NCI-H1092 treated with DMSO at 0.1 percent for 48 hours (cell line): ENCODE measurements at places on chromosomes 16 and 17.

- no peak for DNase-seq
Observed at GRCh38 chr16:85767531-85767930, 16.6 kb upstream of the C16orf74 start.

- no peak for DNase-seq
Observed at GRCh38 chr16:12422233-12422632, 381.5 kb downstream of the CPPED1 start.

GRCh38 chr16:704047-704446 lies 1.6 kb downstream of the FBXL16 start:
- DNase-seq, result no peak

DNA sequence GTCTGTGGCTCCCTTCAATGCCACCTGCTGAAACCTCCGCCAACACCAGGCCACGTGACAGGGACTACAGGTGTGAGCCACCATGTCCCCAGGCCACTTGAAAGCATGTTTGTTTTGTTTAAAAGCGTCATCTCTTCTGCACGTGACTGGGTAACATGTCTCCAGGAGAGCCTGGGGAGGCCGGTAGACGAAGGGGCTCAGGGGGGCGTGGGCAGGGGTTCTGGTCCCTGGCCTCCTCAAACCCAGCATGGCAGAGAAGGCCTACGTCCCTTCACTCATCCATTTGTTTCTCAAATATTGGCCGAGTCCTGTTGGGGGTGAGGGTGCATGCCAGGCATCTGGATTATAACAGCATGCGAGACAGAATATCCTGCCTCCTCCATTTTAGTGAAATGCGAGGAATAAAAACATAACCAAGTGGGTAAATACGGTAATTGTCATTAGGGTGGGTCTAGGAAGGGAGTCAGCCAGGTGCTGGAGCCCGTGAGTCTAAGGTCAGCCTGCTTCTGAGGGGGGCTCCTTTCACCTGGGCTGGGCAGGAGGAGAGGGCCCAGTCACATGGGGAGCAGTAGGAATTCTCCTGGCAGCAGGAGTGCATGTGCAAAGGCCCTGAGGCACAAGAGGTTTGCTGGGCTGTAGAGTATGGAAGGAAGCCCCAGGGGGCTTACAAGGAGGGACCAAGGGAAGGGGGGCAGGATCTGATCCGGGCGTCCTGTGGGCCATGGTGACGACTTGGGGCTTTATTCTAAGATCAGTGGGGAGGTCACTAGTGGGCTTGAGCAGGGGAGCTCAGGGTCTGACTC lies 26.8 kb upstream of the CIBAR2 start:
- peak; percentile 16 for DNase-seq

DNA sequence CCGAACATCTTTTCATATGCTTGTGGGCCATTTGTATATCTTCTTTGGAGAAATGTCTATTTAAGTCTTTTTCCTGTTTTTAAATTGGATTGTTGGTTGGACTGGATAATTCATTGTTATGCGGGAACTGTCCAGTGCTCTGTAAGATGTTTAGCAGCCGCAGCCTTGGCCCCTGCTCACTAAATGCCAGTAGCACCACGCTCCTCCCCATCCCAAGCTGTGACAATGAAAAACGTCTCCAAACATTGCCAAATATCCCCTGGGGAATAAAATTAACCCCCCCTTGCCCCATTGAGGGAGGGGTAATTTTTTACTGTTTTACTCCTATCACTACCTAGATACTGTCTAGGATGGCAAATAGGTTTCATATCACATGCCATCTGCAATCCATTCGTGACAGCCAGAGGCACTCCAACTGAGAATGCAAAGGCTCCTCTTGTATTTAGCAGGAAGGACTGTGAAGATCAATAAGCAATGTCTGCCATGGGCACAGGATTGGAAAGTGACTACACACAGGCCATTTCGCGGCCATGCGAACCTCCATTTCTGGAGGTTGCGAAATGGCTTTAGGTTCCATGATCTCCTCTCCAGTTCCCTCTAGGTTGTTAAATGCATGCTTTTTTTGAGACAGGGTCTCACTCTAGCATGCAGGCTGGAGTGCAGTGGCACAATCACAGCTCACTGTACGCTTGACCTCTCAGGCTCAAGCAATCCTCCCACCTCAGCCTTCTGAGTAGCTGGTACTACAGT lies 9.3 kb downstream of the PLXDC1 start:
- DNase-seq, result no peak

GRCh38 chr16:4692460-4693295 lies 684 bp upstream of the NUDT16L1 start:
- peak; percentile 21 for DNase-seq

DNA sequence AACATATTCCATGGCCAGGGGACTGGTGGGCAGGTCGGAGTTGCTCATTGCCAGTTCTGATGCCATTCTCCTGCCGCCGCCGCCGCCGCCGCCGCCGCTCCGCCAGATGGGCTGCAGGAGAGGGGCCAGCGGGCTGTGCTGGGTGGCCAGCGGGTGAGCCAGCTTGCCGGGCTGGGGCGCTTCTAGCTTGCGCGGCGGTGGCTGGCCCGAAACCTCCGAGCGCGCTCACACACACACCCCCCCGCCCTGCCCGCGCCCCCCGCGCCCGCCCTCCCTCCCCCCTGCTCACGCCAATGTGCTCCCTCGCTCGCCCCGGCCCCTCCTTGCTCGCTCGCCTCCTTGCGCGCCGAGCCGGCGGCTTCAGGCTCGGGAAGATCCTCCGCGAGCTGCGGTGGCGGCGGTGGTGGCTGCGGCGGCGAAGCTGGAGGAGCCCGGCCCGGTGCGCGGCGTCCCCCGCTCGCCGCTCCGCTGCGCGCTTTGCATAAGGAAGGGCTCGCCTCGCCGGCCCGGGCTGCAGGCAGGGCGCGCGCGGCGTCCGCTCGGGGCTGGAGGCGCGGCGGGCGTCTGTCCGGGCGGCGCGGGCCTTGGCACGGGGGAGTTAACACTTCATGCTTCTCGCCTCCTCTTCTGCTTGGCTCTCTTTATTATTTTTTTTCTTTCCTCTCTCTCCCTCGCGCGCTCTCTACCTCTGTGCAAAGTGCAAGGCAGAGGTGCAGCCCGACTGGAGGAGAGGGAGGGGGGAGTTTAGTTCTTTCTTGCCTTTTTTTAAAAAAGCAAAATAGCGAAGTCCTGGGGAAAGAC lies 500 bp downstream of the MAF start:
- peak; percentile 74 for DNase-seq

DNA sequence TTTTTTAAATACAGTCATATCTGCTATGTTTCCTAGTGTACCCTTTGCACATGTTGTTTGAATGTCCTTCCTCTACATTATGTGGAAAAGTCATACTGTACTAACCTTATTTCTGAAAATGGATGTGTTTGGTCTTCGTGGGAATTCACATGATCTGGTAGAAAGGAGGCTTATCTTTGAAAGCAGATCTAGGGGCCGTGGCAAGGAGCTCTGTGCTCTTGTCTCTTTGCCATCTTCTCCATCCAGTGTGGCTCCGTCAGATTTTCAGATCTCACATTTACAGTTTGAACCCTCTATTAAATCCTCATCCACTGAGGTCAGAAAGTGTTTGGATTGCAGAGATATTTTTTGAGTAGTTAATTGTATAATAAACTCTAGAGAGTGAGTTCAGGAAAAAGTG lies 32.9 kb downstream of the MAP2K4 start:
- no peak for DNase-seq

DNA sequence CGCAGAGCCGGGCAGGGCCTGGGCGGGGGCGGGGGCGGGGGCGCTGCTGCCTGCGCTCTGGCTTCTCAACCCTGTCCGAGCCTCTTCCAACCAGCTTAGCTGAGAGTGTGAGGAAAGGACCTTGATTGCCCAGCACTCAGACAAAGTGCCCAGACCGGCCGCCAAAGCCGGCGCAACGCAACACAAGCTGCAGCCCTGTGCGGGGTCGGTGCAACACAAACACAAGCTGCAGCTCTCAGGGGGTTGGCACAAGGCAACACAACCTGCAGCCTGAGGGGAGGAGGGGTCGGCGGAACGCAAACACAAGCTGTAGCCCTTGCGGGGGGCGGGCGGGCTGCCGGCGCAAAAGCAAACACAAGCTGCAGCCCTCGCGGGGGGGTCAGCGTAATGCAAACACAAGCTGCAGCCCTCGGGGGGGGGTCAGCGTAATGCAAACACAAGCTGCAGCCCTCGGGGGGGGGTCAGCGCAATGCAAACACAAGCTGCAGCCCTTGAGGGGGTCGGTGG lies 60.0 kb downstream of the KLHDC4 start:
- peak; percentile 59 for DNase-seq

GRCh38 chr16:12229759-12230594 lies 253.4 kb downstream of the SNX29 start:
- peak; percentile 83 for DNase-seq
